Right hindlimb (tissue), 1 donor: ENCODE measurements at places on chromosomes 12 and 14.

GRCh38 chr14:56894591-56894991, 84.3 kb upstream of the OTX2 start:
- no peak for DNase-seq

- DNase-seq: no peak
These were observed 61.6 kb downstream of the RAD51B start for GRCh38 chr14:67881225-67881624.

- DNase-seq: no peak
These were observed 18.6 kb downstream of the OR6S1 start for GRCh38 chr14:20622816-20623291.

DNA sequence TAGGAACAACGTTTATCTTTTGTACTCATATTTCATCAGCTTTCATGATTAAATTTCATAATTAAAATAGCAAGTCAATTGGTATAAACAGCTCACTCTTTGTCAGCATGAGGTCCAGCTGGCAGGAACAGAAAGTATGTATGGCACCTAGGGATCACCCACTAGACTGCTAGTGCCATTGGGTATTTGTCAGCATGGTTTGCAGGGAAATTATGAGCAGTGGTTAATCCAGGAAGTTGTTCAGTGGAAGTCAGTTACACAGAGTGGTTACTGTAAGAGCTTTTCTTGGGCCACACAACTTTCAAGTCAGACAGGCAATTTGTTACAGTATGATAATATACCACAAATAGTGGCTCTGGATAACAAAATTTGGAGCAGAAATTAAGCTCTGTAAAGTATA, 340.3 kb upstream of the RGS6 start:
- DNase-seq: no peak

DNA sequence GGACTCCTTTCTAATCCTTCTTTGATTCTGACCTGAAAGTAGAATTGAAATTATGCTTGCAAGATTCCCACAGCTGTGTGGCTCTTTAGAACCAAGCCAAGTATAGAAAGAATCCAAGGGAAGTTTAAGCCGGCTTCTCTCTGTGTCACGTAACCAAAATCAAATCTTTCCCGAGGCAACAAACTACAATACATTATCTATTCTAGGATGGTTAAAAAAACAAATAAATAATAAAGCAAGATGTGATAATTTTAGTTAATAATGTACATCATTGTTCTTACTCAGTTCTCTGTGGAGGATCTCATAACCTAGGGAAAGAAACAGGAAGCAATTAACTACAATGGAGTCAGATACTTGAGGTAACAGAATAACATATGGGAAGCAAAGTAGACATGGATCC, 78.1 kb upstream of the ST8SIA1 start:
- no peak for DNase-seq
